ENCODE measurements at places on chromosomes 13 and 19.
A peak's percentile ranks its signal among the peaks of the same experiment; 100 is the strongest.

DNA sequence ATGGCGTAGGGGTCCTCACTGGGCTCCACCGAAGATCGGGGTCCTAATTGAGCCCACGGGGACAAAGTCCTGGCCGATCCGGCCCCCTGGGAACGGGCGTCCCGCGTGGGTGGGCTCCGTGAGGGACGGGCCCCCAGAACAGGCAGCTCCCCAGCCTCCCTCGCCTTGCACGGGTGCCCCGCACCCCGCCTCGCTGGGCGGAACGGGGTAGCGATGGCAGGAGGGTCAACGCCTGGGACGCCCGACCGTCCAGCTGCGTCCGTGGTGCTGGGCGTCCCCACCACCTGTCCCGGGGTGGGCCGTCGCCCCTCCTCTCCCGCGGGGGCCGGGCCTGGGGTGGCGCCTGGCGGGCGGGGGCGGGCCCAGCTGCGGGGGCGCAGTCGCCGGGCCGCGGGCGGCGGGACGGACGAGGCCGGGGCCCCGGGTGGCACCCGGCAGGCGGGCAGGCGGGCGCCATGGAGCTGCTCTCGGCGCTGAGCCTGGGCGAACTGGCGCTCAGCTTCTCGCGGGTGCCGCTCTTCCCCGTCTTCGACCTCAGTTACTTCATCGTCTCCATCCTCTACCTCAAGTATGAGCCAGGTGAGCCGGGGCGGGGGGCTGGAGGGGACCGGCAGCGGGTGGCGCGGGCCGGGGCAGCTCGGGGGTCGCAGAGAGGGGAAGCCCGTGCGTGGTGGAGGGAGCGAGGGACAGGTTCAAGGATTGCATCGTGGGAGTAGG is at the start of gene TMEM38A:
TSS of gene TMEM38A (plus strand) at position 377 of the 717 bp plus-strand sequence. CDS start at position 456, 79 bp downstream.
- peak; percentile 44 for DNase-seq

- no peak for DNase-seq
Observed at GRCh38 chr13:45310341-45311131, 30.4 kb downstream of the TPT1 start.

- no peak for DNase-seq
Observed at GRCh38 chr19:38264486-38265212, at the start of gene SPINT2. Gene SPINT2, plus strand, starts transcription at chr19:38264573. Its CDS starts 320 bp downstream, at chr19:38264893.

- no peak for DNase-seq
Observed at GRCh38 chr19:45780448-45781213, 1.7 kb downstream of the DMPK start.

GRCh38 chr19:41449079-41449864 is 6.3 kb downstream of the ERICH4 start:
- DNase-seq = peak; percentile 74

DNA sequence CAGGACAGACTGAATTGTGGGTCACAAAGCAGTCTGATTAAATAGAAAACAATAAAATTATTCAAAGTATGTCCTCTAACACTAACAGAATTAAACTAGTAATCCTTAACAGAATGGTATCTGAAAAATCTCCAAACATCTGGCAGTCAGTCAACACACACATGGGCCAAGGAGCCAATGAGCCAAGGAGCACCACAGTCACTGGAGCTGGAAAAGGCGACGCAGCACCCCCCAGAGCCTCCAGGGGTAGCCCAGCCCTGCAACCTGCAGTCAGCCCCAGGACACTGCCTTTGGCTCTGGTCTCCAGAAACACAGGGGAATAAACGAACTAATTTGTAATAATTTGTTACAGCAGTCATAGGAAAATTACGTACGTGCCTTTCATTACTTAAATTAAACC is 12.3 kb downstream of the TUBGCP3 start:
- no peak for DNase-seq

DNA sequence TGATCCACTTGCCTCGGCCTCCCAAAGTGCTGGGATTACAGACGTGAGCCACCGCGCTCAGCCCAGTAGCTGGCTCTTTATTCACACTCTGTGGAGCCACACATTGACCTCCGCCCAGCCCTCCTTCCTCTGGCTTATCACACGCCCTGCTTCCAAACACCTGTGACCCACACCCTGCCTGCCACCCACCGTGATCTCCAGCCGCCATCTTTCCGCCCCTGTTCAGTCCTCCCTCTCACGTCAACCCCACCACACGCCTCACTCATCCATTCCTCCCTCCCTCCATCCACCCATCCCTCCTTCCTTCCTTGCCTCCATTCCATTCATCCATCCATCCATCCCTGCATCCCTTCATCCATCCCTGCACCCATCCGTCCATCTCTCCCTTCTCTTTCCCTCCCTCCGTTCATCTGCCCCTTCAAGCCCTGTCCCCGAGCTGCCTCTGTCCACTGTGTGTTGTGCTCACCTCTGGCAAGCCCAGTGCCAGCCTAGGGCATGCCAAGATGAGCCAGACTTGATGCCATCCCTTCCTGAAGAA is 17.6 kb downstream of the ZNF296 start:
- no peak for DNase-seq

All from CD4-positive, alpha-beta T cell treated with Interleukin-17A for 1 hour (primary cell).